ENCODE measurements at places on chromosomes 4 and X.

GRCh38 chr4:1246111-1246881, 2.6 kb downstream of the CTBP1 start:
- DNase-seq = peak; percentile 32

GRCh38 chr4:2078584-2078983, 19.5 kb downstream of the NAT8L start:
- DNase-seq = no peak

GRCh38 chr4:53956053-53956452, 108.4 kb downstream of the CHIC2 start:
- no peak for DNase-seq

DNA sequence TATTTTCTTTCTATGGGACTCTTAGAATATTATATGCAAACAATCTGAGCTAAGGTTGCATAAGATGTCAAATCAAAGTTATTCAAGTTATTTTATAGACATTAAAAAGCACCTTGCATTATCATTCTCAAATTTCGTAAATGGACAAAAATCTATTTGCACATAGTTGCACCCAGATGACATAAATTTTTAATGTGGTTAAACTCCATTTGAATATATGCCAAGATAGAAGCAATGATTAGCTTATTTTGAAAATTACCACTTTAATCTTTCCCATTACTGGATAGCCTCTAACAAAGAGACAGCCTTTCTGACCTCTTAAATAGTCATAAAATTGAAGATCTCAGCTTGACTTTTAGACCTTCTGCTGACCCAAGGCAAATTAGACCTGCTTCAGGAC, 386.8 kb downstream of the RAPGEF2 start:
- no peak for DNase-seq

GRCh38 chr4:113684534-113685091, 76.9 kb downstream of the CAMK2D start:
- peak; percentile 67 for DNase-seq

DNA sequence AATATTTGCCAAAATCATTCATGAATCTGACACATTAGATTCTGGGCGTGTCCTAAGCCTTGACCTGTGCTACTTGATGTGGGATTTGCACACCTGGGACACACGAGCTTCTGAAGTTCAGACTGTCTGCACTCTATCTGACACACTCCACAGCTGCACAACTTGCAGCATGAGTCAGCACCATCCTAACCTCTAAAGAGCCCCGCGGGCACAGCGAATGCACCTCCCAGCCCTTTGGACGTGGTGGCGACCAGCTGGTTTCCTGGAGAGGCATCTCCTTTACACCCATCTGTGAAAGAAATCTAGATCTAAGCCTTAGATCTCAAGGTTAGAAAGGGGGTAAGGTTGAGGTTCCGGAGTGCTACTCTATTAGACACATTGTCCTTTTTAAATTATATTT, 69.2 kb downstream of the SORBS2 start:
- no peak for DNase-seq

DNA sequence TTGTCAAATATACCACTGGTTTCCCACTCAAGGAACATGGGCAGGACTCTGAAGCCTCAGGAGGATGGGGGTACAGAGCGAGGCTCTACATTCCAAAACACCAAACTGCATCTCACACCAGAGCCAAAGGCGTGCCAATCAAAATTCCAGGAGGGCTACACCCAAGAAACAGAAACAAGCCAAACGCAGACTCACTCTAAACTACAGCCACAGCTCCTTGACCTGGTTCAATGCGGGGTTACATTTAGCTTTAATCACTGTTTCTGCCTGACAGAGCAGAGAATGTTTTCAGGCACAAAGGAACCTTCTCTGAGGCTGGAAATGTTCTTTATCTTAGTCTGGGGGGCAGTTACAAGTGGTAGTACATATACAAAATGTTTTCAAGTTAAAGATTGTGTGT, 2121.5 kb upstream of the AGA start:
- no peak for DNase-seq

Data from activated CD4-positive, alpha-beta T cell treated with anti-CD3 and anti-CD28 coated beads for 36 hours (primary cell).